ENCODE measurements at places on chromosomes 7 and 10.

DNA sequence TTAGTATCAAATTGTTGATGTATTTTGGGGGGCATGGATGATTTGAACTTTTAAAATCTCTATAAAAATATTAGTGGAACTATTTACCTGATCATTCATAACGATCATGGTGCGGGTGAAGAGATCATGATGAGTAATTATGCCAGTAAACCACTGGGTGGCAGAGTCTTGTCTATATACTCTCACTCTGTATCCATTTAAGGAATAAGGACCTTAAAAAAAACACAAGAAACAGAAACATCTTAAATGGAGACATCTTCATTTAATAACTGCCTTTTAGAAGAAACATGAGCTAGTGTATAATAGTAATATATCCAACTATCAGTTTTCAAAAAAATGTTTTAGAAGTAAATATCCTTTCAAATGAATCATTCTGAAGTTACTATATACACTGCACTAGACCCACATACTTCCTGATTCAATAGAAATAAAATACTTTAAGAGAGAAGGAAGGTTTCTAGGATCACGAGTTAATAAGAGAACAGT is 84.0 kb downstream of the NRBF2 start:
- no peak for DNase-seq

GRCh38 chr10:27153845-27154193 is 365 bp downstream of the YME1L1 start:
- peak; percentile 50 for DNase-seq

DNA sequence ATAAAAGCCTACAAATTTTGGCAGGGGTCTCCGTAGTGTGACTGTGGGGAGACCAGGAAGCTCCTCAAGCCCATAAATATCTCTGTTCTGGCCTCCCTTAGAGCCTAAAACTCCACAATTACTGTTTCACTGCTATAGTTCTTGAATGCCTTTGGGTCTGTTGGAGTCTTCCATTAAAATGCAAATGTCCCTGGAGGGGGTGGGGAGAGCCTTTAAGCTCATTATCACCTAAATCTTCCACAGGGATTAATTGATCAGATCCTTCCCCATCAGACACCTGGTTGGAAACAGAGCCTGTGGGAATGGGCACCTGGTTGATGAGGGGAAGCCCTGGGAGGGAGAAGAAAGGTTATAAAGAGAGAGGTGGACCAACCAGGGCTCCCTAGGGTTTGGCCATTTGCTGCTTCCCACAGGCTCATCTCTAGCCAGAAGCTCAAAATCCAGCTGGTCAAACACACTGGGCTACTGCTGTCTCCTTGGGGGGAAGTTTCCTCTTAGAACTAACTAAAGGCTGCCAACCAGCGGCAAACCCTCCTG is 718.2 kb downstream of the LRMDA start:
- no peak for DNase-seq

- no peak for DNase-seq
Measured at GRCh38 chr10:308101-308500, 172.8 kb downstream of the ZMYND11 start.

GRCh38 chr10:84341983-84342382 is 13.6 kb downstream of the CCSER2 start:
- DNase-seq = no peak

DNA sequence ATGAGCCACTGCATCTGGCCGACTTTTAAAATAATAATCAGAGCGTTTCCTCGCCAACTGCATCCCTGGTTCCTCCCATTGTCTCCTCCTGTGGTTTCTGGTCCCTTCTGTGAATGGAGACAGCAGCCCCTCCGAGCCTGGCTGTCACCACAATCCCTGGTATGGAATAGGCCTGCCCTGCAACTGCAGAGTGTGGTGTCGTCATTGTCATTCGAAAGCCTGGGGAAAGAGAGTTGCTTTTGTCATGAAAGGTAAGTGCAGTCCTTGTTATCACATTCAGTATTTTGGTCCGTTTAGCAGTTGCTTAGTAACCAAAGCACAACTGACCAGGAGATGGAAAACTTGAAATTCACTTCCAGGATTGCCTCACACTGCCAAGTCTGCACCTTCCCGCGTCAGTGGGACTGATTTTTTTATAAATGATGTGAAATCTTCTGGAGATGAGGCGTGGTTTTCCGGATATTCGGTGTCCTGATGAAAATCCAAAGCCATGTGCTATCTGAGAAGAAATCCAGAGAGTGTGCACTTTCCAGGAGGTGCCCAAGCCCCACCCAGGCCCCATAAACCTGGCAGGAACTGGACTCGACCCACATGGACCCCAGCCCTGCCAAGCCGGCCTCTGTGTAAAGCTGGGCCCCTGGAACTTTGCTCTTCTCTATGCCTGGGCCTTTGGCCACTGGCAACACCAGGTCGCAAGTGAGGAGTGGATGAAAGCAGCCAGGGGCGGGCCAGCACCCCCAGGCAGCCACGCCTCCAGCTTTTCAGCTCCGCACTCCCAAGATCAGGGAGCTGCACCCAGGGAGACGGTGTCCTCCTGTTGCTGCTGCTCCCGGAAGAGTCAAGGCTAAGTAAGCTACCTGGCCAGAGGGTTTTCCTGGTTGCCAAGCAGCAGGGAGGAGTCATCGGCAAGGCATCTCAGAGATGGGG is 133.7 kb upstream of the SH2B2 start:
- no peak for DNase-seq

DNA sequence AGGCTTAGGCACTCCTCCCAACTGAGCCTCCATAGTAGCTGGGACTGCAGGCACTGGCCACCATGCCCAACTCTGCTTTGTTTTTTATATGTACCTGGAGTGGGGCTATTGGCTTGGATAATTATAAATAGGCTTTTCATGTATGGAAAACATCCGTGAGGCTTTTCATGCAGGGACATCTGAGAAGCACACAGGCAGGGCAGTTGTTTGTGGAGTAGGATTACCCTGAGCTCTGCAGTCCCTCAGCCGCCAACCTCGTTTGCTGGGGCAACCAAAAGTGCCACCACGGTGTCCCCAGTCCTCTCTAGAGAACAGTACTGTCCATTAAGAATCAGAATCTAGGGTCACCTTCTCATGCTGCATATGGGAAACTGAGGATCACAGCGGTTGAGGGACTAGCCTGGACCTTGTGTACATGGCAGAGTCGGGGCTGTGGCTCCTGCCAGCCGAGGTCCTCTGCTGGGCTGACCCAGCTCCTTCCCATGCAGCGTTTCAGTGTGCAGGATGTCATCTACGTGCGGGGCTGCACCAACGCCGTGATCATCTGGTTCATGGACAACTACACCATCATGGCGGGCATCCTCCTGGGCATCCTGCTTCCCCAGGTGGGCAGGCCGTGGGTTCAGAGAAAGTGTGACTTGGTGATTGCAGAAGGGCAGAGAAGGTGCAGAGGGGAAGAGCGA is 54.5 kb downstream of the TSPAN15 start:
- no peak for DNase-seq

DNA sequence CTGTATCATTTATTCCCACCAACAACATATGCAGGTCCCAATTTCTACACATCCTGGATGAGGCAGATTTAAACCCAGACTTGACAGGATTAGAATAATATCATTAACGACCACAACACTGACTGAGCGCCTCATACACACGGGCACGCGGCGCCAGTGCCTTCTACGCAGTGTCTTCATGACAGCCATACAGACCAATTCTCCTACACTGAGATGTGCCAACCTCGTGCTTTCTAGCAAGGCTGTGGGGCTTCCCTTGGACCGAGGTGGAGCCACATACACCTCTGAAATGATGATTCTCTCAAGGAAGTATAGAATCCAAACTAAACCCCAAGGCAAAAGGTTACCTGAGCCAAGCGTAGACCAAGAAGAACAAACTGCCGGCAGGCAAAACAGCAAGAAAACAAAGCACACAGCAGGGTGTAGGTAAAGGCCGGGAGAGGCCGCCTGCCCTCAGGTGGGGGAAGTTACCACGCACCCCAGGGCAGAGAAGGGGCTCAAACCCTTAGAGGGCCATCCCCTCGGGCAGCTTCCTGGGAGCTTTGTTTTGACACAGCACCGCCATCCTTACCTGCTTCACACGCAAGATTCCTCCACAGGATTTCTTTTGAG is 75.8 kb downstream of the DLG5 start:
- DNase-seq = peak; percentile 58

GRCh38 chr10:33032654-33033151 is 74.7 kb upstream of the ITGB1 start:
- no peak for DNase-seq

- DNase-seq = no peak
Measured at GRCh38 chr7:156005202-156005691, 193.0 kb upstream of the SHH start.

- DNase-seq = no peak
Measured at GRCh38 chr10:6409971-6410643, 170.0 kb downstream of the PRKCQ start.

GRCh38 chr10:6678211-6678803 is 98.2 kb upstream of the PRKCQ start:
- no peak for DNase-seq

GRCh38 chr7:43054052-43054722 is 58.3 kb upstream of the HECW1 start:
- DNase-seq = no peak

GRCh38 chr10:30432622-30433305 is 1.2 kb upstream of the MAP3K8 start:
- DNase-seq = no peak

GRCh38 chr7:22317632-22318031 is 39.3 kb downstream of the RAPGEF5 start:
- no peak for DNase-seq

DNA sequence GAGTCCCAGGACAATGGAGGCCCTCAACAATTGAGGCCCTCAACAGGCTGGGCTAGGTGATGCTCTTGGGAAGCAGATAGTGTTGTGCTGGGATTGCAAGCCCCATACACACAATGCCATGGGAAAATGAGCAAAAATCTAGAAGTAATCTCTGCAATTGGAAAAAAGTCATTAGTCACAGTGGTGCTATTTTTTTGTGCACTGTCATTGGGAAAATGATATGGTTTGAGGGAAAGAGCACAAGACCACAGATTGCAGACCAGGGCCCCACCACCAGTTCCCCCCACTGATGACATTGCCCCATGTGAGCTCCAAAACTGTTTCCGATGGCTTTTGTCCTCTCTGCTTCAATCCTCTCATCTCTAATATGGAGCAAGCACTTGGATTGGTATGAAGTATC is 1.9 kb downstream of the KCTD7 start:
- DNase-seq = no peak

DNA sequence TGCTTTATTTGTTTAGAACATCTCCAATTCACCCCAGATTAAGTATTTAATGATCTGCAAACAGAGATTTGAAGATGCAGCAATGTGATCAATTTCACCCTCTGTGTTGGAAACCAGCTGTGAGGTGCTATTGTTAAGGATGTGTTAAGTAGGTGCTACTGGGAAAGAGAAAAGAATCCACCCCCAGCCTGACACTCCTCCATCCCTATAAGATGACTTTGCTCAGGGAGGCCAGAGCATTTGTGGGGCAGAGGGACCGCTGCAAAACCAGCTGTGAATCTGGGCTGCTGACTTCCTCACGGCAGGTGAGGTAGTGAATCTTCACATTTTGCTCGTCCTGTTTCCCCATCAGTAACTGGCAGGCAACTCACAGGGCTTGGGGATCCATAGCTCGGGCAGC is 297.5 kb downstream of the GFRA1 start:
- DNase-seq = no peak

DNA sequence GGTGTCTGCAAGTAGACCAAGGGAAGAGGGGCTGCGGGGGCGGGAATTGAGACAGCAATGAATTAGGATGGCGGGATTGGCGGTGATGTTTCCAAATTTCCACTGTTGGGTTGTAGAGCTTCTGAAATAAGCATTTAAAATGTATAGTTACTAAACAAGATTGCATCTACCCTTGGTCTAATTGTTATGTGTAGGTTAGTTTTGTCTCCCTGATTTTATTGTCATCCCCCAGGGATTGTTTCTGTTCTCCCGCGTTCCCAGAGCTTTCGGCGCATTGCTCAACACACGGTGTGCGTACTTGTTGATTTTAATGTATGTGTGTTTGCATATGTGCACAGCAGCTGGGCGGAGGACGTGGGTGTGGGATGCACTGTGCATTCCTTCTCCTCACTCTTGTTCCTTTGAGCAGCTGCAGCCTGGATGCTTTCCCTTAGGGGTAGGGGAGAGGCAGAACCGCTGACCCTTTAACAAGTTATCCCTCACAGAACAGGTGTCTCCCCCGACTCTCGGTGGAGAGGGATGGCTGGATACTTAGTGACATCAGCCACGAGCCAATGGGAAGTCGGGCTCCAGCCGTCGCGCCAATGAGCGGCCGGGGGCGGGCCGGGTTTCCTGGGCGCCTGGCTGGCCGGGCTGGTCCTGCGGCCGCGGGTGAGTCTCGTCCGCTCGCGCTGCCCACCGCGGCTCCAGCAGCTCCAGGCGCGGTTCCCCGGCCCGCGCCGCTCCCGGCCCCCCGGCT is at the start of gene TSPAN33:
TSPAN33 (plus strand) TSS at position 613 of the 739 bp plus-strand sequence. CDS start 274 bp downstream, outside the sequence.
- peak; percentile 92 for DNase-seq

GRCh38 chr10:48599830-48600134 is 5.1 kb downstream of the ARHGAP22 start:
- no peak for DNase-seq

- no peak for DNase-seq
Measured at GRCh38 chr10:78700816-78701520, 367.8 kb upstream of the ZMIZ1 start.

GRCh38 chr7:89049043-89049442 is 253.5 kb upstream of the TEX47 start:
- no peak for DNase-seq

GRCh38 chr7:157461573-157462418 is 125.0 kb downstream of the DNAJB6 start:
- DNase-seq = no peak

DNA sequence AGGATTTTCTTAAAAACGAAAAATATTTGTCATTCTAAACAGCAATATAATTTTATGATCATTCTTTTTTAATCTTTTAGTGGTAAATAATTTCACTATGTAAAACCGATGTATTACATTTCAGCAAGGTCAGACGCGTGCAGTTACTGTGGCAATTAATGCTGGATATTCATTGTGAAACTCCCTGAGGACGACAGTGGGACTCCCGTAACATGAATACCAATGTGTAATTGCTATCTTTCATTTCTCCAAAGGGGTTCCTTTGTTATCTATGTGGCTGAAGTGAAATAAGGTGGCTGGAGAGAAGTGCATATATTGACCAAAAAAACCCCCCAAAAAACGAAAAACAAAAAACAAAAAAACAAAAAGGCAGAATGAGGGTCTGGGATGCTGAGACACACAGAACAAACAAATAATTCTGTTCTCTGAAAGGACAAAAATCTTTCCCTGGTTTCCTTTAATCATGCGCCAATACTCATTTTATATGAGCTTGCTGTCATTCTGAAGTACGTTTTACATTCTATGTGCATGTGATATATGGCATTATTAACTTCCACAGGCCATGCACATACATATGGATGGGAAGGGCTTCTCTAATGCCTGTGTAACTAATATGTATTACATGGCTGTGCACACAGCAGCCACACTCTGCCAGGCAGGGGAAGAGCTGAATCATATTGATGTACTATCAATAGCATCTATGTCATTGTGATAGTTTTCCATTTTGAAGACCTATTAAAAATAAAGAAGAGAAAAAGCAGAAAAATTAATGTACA is 161.4 kb downstream of the RAPGEF5 start:
- DNase-seq = no peak

All from Right ventricle myocardium inferior (tissue), 1 donor.